ENCODE measurements at places on chromosomes 16 and 17. TPM values are rescaled to one million over a fixed set of nuclear protein-coding genes. Genes with fewer than 3 reads are reported as not detected.
A peak's percentile ranks its signal among the peaks of the same experiment; 100 is the strongest.

GRCh38 chr17:6278376-6278775 lies 156.5 kb downstream of the AIPL1 start:
- H3K4me3 ChIP-seq: no peak overlapping the region
- no peaks in the 10 kb centered on the region for H3K36me3 ChIP-seq
- H3K4me1 ChIP-seq: no peaks in the 10 kb centered on the region
- H3K27ac ChIP-seq: no peak overlapping the region

- H3K27ac ChIP-seq: no peak overlapping the region
- H3K36me3 ChIP-seq: no peaks in the 10 kb centered on the region
- no peak overlapping the region for H3K4me3 ChIP-seq
- no peaks in the 10 kb centered on the region for H3K27me3 ChIP-seq
- no peak for DNase-seq
These were observed 87.1 kb downstream of the PLXDC1 start for GRCh38 chr17:39064374-39064773.

DNA sequence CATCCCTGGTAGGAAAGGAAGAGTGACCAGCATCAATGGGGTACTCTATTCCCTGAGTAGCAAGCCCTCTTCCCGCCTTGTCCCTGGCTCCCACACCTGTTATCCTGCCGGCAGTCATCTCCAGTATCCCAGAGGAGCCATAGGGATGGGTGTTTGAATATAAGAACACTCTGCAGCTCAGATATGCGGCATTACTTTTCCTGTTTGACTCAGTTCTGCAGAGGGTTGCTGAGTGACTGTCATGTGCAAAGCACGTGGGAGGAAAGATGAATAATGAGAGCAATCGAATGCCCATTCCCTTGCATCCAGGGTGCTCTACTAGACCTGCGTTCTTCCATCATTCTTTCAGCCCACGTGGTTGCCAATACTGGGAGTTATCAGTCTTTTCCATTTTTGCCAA lies 115.1 kb downstream of the PRKCB start:
- H3K27ac ChIP-seq: peak overlapping the region; percentile 65
- no peak overlapping the region for H3K4me3 ChIP-seq
- no peaks in the 10 kb centered on the region for H3K27me3 ChIP-seq
- peak; percentile 65 for DNase-seq
- H3K4me1 ChIP-seq: peaks cover 83% of the 10 kb centered on the region

- H3K36me3 ChIP-seq: no peaks in the 10 kb centered on the region
- no peak for DNase-seq
- H3K27ac ChIP-seq: no peak overlapping the region
- H3K27me3 ChIP-seq: no peaks in the 10 kb centered on the region
- H3K4me3 ChIP-seq: no peak overlapping the region
These were observed 17.9 kb downstream of the ATP6V0D1 start for GRCh38 chr16:67463059-67463458.

DNA sequence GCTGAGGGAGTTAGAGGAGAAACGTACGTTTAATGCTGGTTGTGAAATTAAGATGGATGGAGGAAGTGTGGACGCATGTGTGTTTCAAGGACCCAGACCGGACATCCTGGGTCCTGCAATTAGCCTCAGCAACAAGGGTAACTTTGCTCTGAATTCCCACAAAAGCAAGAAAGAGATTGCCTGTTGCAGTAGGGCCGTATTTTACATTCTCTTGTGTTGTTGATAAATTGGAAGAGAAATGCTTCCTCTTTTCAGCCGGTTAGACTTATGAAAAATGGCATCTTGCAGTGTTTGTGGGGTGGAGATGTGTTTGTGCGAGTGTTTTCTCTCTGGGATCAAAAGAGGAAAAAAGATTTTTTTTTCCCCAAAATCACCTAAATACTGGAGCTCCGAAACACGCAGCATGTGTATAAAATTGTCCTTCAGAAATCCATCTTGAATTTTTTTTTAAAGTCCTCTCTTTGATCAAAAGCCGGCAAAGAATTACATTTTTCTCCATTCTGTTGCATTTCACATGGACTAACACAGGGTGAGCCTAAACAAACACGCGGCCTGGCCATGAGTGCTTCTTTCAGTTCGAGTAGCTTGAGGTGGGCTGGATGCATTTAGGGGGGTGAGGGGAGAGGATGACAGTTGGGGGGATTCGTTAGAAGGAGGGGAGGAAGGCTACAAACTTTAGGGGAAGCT lies 251.6 kb downstream of the C16orf95 start:
- H3K27me3 ChIP-seq: peaks cover 37% of the 10 kb centered on the region
- no peaks in the 10 kb centered on the region for H3K36me3 ChIP-seq
- no peaks in the 10 kb centered on the region for H3K4me1 ChIP-seq

DNA sequence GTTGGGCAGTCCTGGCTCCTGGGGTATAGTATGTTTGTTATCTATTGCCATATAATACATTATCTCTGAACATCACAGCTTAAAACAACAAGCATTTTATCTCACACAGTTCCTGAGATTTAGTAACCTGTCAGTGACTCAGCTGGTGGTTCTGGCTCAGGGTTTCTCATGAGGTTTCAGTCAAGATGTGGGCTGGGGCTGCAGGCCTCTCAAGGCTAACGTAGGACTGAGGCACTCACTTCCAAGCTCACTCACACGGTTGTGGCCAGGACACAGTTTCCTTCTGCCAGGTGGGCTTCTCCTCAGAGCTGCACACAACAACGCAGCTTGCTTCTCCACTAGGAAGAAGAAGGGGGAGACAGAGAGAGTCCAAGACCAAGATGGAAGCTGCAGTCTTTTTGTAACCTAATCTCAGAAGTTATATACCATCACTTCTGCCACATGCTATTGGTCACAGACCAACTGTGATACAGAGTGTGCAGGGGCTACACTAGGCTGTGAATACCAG lies 10.3 kb upstream of the MED13 start:
- peaks cover 4% of the 10 kb centered on the region for H3K27me3 ChIP-seq
- no peaks in the 10 kb centered on the region for H3K4me1 ChIP-seq

The LRRC37A gene
- 3.5 TPM for total RNA-seq

The GAST gene
- not detected for total RNA-seq

Measured in activated naive CD4-positive, alpha-beta T cell treated with anti-CD3 and anti-CD28 coated beads for 36 hours (primary cell).